ENCODE measurements at places on chromosomes 12 and 14.
A peak's percentile ranks its signal among the peaks of the same experiment; 100 is the strongest.

GRCh38 chr14:38134416-38135030, 73.2 kb upstream of the SSTR1 start:
- no peak for DNase-seq

DNA sequence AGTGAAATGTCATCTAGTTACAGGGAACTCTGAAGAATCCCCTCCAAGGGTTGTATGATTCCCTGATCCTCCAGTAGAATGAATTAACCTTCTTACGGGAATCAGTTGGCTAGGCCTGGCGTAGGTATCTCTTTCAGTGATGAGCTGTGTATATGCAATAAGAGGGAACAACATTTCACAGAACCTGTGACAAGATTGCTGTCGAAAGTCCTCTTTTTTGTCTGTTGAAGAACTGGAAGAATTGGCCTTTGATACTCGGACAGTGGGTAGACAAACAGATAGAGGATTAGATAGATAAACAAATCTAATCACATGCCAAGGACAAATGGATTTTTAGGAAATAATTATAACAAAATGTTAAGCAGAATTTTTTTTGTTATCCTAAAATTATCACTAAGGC, 184.6 kb downstream of the MDGA2 start:
- DNase-seq, result no peak

- DNase-seq, result no peak
Measured at GRCh38 chr14:95786566-95786965, 72.6 kb upstream of the TCL1A start.

- no peak for DNase-seq
Measured at GRCh38 chr12:90695415-90695814, 259.6 kb downstream of the CCER1 start.

DNA sequence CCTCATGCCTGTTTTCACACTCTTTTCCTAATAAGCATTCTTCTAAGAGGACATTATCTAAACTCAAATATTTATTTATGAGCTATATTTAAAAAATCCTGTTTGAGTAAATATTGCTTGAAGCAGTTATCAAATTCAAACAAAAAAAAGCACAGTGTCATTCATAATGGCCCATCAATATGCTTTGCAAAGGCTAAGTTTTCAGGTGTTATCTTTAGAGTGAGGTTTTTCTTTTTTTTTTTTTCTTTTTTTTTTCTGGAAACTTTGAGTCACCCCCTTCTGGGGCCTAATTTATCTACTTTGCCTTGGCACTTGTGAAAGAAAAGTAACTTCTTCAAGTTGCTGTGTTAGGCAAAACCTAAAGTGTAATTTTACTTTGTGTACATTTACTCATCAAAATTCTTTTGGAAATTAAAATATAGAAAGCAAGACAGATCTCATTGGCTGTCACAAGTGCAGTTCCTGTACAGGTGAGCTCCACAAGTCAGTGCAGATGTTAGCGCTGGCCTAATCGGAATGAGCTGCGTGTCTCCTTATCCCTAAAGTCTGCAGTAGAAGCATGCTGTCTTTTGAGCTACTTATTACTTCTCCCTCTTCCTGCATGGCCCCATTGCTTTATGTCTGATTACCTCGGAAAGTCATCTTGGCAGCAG, 53.3 kb downstream of the GLT1D1 start:
- DNase-seq, result no peak

DNA sequence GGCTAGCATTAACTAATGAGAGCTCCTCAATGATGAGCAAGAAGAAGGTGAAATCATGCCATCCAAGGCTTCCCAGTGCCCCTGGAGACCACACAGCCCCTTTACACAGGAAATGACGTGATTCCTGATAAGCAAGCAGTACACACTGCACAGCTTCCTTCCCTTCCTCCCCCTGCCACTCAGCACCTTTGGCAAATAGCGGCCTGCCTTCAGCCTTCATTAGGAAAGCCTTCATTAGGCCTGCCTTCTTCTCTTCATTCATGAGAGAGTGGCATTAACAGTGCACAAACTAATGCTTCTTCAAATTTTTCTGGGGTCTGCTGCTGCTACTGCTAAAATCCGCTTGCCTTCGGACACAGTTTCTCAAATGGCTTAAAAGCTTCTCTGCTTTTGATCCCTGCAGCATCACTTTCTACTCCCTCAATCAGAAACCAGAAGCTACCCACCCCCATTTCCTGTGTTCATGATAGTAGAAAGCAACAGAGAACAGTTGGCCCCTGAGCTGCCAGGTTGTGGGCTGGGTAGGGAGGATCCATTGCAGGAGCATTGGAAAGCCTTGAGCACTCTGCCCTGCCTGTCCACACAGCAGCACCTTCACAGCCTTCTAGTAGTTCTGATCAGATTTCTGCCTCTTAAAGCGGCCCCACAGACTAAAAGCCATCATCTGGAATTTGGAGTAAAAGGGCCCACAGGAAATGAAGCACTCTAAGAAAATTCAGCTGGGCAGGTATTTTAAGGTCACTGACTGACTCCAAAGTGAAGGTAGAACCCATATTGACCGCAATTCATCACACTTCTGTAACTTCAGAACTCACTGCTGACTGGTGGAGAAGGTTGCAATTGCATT, 103.8 kb upstream of the ETV6 start:
- DNase-seq, result no peak

GRCh38 chr14:105096206-105096875, 31.1 kb upstream of the GPR132 start:
- no peak for DNase-seq

GRCh38 chr12:3341594-3341993, 149.4 kb upstream of the PRMT8 start:
- DNase-seq, result no peak

GRCh38 chr14:93220509-93220908, 13.5 kb downstream of the UBR7 start:
- no peak for DNase-seq

- DNase-seq, result no peak
Measured at GRCh38 chr14:90450667-90451066, 53.8 kb downstream of the CALM1 start.

- no peak for DNase-seq
Measured at GRCh38 chr12:4141348-4142270, 132.0 kb upstream of the CCND2 start.

GRCh38 chr12:124809878-124810277, 53.8 kb downstream of the SCARB1 start:
- DNase-seq, result no peak

GRCh38 chr12:49609059-49609874, 3.8 kb upstream of the FAM186B start:
- no peak for DNase-seq

- no peak for DNase-seq
Measured at GRCh38 chr12:52081263-52081733, 1.8 kb downstream of the SMIM41 start.

DNA sequence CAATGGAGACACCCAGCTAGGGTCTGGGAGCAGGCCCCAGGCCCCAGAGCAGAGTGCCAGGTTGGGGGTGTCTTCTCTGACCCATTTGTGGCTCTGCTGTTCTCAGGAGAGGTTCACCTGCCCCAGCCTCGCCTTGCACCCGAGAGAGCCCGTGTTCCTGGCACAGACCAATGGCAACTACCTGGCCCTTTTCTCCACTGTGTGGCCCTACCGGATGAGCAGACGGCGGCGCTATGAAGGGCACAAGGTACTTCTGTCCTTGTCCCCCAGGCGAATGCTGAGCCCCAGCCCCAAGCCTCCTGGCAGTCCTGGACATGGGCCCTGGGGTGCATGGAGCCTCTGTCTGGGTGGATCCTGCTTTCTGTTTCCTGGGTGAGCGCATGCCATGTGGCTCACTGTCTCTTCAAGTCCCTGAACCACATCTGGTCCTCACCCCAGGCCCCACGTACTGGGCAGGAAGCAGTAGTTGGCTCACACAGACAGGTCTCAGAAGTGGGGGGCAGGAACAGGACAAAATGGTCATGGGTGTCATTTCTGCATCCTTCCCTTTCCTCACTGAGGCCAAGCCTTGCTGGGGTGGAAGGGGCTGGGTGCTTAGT, 58.2 kb downstream of the BEGAIN start:
- DNase-seq, result no peak

DNA sequence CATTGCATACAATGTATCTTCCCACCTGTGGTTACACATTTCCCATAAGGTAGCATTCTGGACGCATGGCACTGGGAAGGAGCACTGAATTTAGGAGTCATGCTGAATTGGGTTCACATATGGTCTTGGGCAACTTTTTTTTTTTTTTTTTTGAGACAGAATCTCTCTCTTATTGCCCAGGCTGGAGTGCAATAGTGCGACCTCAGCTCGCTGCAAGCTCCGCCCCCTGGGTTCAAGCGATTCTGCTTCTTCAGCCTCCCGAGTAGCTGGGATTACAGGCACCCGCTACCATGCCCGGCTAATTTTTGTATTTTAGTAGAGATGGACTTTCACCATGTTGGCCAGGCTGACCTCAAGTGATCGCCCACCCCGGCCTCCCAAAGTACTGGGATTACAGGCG, 13.3 kb downstream of the DIP2B start:
- no peak for DNase-seq

DNA sequence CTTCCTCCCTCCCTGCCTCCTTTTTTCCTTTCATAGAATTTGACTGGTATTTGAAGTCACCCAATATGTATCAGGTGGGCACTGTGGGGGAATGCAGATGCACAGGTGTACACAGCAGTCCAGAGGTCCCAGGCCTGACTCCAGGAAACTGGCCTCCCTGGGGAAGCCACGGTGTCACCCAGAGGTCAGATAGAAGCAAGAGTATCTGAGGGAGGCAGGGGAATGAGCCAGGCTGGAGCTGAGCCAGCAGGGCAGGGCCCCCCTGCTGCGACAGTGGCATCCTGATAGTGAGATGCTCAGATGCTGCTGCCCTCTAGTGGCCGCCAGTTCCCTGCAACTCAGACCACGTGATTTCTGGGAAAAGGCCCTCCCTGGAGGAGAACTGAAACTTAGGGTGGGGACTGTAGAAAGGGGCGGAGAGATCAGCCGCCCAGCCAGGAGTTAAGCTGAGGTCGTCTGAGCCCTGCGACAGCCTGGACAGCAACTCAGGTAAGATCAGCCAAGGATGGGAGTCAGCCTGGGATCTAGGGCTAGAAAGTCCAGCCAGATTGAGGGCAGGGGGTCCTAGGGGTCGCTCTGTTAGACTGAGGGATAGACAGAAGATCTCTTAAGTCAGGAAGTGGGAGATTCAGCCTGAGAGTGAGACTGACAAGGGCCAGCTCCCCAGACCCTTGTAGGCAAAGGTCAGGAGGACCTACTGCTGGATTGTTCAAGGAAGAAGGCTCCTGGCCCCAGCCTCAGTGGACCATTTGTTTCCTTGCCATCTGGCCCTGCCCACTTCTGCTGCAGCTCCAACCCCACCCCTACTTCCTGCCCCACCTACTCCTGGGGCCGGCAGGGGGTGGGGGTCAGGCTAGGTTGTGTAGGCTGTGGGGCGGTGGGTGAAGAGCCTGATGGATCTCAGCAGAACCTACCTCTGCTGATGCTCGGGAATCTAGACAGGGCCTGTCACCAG, at the start of gene IRF9:
IRF9 (plus strand) TSS at position 416 of the 955 bp plus-strand sequence. CDS start 880 bp downstream, outside the sequence.
- DNase-seq, result peak; percentile 100

GRCh38 chr14:50233951-50234250, 2.5 kb upstream of the SOS2 start:
- DNase-seq, result no peak

DNA sequence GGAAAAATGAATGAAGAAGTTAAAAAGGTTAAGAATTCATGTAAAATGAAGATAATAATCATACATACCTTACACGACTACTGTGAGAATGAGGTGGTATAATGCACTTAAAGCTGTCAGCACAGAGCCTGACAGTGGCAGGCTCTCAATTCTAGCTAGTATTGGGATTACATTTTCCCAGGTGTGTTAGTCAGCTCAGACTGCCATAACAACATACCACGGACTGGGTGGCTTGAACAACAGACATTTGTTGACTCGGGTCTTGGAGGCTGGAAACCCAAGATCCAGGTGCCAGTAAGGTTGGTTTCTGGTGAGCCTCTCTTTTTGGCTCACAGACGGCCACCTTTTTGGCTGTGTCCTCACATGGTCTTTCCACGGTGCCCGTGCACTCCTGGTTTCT, 167.8 kb downstream of the CHST11 start:
- DNase-seq, result no peak

DNA sequence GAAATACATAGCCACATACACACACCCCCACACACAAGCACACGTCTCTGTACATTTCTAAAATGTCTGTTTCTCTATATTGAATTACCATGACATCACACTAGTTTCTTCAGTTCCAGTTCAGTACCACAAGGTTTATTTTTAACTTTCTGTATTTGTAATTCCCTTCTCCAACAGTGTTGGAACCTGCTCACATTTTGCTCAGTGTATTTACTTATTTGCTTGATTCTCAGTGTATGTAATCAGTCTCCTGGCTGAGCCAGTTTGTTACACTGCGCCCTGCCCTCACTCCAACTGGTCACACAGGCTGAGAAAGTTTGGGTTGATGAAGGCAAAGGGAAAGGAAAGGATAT, 67.1 kb downstream of the MON2 start:
- DNase-seq, result no peak

DNA sequence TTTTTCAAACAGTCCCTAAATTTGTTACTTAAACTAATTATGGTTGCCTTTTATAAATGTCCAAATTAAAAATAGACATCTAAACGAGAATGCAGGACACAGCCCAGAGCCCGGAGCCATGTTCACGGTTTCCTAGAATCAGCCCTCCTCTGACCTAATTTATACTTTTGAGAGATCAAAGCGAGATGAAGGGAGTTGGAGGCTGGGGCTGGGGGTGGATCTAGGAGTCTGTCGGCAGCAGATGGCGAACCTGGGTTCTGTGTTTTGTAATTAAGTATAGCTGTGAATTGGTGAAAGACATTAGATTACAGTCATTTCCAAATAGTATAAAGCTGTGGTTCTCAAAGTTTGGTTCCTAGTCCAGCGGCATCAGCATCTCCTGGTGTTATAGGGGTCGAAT, 210.1 kb downstream of the SLC41A2 start:
- DNase-seq, result no peak

DNA sequence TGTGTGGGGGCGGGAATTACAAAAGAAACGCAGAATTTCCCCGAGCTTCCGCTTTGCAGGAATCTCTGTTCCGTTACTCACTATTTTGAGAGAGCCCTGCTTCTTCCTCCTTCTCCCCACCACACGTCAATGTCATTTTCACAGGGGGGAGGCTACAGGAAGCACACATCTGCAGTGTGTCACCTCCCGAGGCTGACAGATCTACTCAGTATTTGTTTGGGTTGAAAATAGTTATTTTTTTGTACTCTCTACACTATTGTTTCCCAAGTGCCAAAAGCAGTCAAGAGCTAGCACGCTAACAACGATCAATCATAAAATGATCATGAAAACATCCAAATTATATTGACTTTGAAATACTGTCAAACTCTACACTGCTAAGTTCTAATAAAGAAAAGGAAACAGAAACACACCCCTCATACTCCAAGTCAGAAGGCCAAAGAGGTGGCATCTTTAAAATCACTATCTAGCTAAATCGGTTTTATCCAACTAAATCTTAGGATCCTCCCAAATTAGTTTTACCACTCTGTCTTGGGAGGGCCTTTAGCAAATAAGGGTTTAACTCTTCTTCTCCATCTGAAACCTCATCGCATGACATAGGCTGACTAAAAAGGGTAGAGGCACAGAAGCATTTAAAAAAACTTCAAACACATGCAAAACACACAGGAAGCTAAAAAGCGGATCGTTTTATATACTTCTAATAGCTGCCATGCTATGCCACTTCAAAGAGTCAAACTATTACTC, 51.8 kb downstream of the FOXN3 start:
- DNase-seq, result no peak

Measured in erythroblast (primary cell).